HTR-8/SVneo (cell line): ENCODE measurements at places on chromosomes 7 and 10.

GRCh38 chr7:2044311-2044882 is 188.3 kb downstream of the MAD1L1 start:
- no peak for DNase-seq

- no peak for DNase-seq
Measured at GRCh38 chr7:31720366-31720765, 33.4 kb downstream of the PPP1R17 start.

DNA sequence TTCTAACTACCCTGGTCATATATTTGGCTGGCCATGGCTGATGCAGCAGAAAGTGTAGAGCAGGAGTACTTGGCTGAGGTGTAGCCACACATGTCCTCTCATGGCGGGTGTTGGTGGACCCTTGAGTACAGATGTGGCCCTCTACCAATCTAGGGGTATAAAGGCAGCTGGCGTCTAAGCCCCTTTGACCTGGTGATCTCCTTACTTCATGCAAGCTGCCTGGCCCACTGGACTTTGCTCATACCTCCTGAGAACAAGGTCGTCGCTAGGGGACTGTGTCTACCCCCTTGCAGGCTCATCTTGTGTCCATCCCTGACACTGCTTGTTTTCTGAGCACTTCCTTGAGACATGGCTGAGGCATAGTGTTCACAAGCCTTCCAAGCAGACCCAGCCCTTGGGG is 287.8 kb downstream of the RPS24 start:
- DNase-seq, result no peak

GRCh38 chr7:1117321-1117928 is 29.5 kb downstream of the GPER1 start:
- DNase-seq, result no peak

GRCh38 chr7:87116315-87116714 is 35.9 kb upstream of the DMTF1 start:
- DNase-seq, result no peak

DNA sequence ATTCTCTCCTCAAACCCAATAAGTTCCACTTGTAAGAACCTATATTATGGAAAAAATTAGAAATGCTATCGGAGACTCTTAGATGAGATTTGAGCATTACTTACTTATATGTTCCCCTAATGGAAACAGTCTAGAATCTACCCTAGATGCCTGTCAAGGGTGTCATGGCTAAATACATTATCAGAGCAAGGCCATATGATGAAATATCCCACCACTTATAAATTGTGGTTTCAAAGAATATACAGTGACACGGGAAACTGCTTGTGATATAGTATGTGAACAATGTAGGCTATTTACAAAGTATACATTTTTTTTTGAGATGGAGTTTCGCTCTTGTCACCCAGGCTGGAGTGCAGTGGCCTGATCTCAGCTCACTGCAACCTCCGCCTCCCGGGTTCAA is 46.3 kb upstream of the CTBP2 start:
- no peak for DNase-seq

DNA sequence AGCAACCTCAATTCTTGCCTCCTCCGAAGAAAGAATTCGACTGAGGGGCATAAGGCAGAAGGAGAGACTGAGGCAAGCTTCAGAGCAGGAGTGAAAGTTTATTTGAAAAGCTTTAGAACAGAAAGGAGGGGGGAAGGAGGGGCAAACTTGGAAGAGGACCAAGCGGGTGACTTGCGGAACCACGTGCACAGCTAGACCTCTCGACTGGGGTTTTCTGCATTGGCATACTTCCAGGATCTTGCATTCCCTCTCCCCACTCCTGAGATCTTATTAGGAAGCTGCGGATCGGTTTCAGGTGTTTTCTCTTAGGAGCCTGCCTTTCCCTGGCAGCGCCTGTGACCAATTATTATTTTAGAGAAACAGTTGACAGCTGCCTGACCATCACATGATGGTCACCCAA is 20.3 kb upstream of the CPXM2 start:
- DNase-seq, result no peak

GRCh38 chr10:81081887-81082620 is 544.4 kb downstream of the SH2D4B start:
- no peak for DNase-seq

DNA sequence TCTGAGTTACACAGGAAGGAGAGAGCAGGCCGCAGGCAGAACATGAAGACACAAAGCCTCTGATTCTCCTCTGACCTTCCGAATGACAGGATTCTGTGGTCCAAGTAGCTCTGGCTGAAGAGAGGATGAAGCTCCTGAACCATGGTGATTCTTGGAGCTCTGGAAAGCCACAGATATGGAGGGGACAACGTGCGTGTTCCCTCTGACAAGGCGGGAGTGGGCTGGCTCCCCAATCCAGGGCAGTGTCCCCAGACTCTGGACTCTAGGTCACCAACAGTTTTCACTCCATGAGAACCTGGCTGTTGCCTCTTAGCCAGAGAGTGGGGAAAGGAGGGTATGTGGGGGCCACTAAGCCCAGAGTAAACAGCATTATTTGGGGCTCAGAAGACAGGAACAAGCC is 7.4 kb upstream of the TRPV6 start:
- no peak for DNase-seq
